ENCODE measurements at places on chromosomes 2 and 18.

DNA sequence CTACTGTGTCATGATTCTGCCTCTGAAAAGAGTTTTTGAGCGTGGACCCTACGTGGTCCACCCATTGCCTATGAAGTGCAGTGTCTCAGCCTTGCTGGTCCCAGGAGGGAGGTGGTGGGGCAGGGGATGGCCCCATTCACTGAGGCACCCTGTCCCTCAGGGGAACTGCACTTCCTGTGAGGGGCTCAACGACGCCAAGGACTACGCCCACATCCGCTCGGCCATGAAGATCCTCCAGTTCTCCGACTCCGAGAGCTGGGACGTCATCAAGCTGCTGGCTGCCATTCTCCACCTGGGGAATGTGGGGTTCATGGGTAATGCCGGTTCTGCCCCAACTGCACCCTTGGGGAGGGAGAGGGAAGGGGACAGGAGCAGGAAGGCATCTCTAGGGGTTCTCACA is 42.5 kb downstream of the MYO7B start:
- DNase-seq, result no peak

- no peak for DNase-seq
These were observed 58.2 kb downstream of the ICOS start for GRCh38 chr2:203994735-203995134.

DNA sequence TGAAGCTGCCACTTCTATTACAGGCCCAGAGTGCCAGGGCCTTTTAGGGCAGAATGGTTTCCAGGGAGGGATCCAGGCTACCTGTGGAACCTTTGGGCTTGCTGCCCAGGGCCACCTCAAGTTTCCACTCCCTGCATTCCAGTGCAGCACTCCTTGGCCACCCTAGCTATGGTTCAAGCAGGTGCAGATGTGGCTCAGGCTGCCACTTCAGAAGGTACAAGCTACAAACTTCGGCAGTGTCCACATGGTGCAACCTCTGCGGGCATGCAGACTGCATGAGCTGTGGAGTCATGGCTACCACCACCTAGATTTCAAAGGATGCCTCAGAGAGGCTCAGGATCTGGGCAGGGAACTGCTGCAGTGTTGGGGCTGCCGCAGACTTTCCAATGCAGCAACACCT is 248.1 kb upstream of the UBE2E3 start:
- no peak for DNase-seq

GRCh38 chr18:78367996-78368395 is 611.6 kb upstream of the SALL3 start:
- no peak for DNase-seq

DNA sequence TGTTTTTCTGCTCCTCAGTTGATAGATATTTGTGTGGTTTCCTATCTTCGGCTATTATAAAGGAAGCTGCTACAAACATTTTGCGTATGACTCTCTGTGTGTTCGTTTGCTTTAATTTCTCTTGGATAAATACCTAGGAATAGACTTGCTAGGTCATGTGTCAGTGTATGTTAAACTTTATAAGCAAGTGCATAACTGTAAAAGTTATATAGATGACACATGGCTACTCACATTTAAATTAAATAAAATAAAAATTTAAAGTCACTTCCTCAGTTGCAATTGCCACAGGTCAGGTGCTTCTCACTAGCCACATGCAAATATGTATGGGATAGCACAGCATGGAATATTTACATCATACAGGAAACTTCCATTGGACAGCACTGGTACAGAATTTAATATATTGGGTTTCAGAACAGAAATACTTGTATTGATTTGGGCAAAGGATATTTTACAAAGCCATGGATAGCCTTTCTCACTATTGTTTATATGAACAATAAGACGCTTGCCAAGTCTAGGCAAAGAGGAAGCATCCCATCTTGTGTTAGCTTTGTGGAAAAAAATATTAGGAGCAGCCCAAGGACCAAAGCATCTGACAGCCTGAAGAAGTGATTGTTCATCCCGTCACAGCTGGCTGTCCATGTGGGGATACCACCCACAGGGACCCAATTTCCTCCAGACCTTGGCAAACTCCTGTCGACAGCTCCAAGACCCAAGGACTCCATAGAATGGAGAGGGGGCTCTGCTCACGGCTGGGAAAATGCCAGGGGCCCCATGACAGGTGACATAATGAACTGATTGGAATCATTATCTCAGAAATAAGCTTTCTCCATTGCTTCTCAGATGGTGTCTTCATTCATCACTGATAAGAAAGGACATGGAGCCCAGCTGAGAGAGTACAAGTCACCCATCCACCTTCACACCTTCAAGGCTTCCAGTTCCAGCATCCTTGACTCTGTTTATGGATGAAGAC is 196.7 kb downstream of the SH3BP4 start:
- DNase-seq, result no peak

GRCh38 chr2:144496092-144496976 is 23.6 kb downstream of the ZEB2 start:
- DNase-seq, result no peak

DNA sequence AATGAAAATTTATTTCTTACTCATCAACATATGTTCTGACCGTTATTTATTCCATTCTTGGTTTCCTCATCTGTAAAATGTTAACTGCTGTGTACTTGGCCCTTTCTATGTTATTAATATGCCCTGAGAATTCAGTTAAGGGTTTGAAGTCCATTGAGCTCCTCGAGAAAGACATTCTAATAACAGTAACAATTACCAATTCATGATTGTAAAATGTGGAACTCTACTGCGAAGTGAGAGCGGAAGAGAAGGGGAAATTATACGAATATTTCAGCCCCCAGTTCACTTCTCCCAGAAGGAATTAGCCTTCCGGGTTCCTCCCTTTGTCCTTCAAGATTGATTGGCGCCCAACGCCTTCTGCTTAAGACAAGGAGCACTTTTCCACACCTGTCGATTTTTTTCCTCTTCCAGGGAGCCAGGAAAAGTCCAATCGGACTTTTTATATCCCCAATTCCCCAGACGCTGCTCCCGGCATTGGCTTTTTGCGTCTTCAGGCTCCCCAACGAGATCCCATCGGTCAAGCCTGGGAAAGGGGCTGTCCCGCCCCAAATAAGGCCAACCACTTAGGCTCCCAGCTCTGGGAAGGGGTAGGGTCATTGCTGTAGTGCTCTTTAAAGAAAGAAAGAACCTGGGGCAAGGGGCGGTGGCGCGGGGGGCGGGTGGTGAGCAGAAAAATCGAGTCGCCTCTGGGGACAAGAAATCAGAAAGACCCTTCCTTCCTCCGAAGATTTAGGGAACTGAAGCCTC is 1.6 kb downstream of the DSC2 start:
- no peak for DNase-seq

GRCh38 chr18:67935638-67936037 is 419.1 kb upstream of the DSEL start:
- DNase-seq, result no peak

- no peak for DNase-seq
These were observed 387.6 kb downstream of the FIGN start for GRCh38 chr2:163347982-163348856.

- no peak for DNase-seq
These were observed 164.4 kb upstream of the KLHL29 start for GRCh38 chr2:23220513-23221094.

DNA sequence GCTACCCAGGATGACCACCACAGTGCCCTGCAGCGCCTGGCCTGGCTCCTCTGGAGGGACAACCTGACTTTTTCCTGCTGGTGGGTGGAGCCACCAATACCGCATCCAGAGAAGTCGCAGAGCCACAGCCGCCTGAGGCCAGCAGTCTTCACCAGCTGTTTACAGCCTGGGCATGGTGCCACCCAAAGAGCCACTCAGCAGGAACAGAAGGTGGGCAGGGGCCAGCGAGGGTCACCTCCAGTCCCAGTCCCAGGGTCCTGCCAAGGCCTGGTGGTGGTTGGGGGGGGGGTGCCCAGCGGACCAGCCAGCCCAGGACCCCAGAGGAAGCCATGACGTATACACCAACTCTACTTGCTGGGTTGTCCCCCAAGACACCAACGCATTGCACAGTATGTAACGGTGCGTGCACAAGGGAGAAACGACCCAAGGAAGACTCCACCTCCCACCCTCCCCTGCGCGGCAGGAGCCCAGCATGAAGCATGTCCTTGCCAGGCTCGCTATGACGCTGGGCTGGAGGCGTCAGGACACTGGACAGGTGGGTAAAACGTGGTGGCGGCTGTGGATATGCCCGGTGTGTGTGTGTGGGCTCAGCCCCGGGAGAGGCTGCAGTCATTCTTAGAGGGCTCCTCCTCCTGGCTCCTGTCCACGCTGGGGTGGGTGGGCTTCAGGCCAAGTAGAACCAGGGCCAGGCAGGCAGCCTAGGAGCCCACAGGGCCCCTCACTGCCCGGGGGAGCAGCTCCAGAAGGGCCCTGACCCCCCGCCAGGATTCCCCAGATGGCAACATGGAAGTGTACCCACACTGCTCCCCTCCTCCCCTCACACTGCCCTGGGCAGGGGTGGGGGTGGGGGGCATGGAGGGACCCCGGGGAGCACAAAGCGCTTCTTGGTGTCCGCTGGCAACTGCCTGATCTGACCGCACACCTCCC is 49.3 kb downstream of the HS6ST1 start:
- no peak for DNase-seq

- no peak for DNase-seq
These were observed 46.4 kb upstream of the NPAS2 start for GRCh38 chr2:100773538-100773937.

- DNase-seq, result no peak
These were observed 72.4 kb downstream of the PXDN start for GRCh38 chr2:1671916-1672315.

DNA sequence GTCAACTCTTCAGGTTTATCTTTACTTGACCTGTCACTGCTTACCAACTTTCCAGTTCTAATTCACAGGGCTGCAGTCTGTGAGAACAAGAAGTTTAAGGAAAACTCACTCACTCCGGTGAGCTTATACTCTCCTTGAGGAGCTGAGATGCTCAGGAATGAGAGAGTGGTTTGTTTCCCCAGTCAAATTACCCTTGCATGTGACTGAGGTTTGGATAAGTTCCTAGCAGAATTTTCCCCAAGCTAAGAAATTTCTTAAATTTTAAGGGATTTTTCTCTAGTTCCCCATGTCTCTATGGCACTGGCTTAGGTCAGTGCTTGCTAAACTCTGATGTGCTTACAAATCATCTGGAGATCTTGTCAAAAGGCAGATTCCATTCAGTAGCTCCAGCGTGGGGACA is 12.8 kb upstream of the CCDC85A start:
- DNase-seq, result no peak

- no peak for DNase-seq
These were observed 256.9 kb upstream of the DDX18 start for GRCh38 chr2:117557626-117558025.

DNA sequence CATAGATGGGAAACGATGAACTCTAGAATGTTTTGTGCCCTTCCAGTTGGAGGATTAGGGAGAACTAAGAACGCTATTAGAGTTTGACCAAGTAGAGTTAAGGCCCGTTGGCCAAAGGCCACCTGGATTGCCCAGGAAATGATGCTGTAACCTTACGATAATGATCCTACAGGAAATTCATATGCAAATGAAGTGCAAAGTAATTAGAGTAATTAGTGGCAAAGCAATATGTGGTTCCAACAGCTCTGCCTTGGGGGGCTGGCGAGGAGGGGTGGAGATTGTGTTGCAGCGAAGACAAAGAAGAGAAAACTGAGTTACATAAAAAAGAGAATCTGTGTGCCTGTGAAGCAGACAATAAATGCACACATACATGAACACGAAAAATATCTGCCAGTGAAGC is 61.5 kb upstream of the BOD1L2 start:
- DNase-seq, result no peak

- no peak for DNase-seq
These were observed 544.4 kb upstream of the DSEL start for GRCh38 chr18:68060871-68061270.

DNA sequence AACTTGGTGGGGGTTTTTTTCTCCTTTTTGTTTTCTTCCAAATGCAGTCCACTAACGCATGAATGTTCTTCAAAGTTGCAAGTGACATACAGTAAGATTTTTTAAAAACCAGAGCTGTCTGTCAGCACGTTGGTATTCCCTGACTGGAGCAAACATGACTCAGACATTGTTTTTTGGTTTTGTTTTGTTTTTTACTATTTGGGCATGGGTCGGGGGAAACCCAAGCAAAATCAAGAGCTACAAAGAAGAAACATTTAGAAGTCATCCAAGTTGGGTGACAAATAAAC is 726 bp upstream of the CCDC88A start:
- DNase-seq, result no peak

DNA sequence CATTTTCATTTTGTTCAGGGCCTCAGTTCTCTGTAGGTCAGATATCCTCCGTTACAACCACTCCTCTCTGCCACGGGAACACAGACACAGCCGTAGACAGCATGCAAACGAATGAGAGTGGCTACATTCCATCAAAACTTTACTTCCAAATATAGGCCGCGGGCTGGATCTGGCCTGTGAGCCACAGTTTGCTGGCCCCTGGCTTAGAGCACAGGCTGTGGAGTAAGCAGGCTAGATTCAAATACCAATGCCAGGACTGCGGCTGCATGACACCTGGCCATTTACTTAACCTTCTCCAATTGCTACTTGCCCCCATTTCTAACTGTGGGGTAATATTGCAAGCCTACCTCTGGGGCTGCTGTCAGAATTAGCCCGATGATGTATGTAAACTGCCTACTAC is 325.8 kb upstream of the POU3F3 start:
- DNase-seq, result no peak

GRCh38 chr2:23446916-23447315 is 61.9 kb downstream of the KLHL29 start:
- no peak for DNase-seq

DNA sequence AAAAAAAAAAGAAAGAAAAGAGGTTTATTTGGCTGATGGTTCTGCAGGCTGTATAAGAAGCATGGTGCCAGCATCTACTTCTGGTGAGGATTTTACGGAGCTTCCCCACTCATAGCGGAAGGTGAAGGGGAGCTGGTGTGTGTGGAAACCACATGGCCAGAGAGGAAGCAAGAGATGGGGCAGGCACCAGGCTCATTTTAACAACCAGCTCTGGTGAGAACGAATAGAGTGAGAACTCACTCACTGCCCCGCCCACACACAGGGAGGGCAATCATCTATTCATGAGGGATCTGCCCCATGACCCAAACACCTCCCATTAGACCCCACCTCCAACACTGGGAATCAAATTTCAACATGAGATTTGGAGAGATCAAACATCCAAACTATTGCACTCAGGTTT is 68.5 kb downstream of the MOGAT1 start:
- no peak for DNase-seq

DNA sequence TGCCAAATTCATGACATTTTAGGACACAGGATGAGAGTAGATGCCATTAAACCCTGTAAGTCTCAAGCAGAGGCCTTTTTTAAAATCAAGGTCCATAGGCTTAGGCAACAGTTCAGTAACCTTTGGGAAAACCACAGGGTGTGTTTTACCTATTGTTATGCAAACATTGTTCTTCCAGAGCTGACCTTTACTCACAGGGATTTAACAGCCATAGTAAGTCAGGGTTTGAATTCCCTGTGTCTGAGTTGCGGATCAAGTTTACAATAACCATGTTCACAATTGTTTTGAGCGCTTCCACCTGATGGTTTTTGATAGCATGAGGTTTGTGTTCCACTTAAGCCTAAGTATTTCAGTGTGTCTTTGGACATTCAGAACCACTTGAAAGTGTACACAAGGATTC is 160.1 kb upstream of the BOD1L2 start:
- DNase-seq, result no peak
